Non-pigmented ciliary epithelial cell (primary cell): ENCODE measurements at places on chromosomes 12 and 14.

DNA sequence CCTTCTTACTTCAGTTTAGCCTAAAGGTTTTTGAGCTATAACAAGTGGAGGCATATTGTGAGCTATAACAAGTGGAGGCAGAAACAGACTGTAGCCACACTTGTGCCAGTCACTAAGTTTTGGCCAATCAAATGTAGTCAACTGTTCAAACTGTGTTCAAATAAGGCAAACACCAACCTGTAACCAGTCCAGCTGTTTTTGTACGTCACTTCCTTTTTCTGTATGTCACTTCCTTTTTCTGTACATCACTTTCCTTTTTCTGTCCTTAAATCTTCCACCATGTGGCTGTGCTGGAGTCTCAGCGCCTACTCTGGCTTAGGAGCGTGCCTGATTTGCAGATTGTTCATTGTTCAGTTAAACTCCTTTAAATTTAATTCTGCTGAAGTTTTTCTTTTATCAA lies 79.7 kb downstream of the FUT8 start:
- no peak for DNase-seq

GRCh38 chr12:14959463-14959862 lies 1.9 kb downstream of the ARHGDIB start:
- no peak for DNase-seq

GRCh38 chr12:4478933-4479332 lies 33.3 kb upstream of the FGF6 start:
- no peak for DNase-seq

GRCh38 chr12:278046-278445 lies 15.4 kb upstream of the SLC6A13 start:
- no peak for DNase-seq

GRCh38 chr12:109689426-109689825 lies 24.2 kb upstream of the FAM222A start:
- DNase-seq = no peak

DNA sequence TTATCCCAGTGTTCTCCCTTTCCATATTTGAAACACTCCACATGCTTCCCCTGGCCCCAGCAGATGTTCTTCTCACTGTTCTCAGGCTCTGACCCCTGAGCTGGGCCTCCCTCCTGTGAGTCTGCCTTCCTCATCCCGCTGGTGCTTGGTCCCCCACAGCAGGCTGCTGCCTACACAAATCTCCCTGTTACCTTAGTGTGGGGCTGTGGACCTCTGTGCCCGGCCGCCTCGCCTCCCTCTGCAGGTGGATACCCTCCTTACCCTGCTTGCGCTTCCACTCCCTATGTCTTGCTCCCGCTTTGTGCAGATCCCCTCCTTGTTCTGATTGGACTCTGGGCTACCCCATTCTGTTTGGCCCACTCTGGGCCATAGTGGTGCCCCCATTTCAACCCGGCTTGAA lies 6.9 kb downstream of the DERA start:
- DNase-seq = no peak

DNA sequence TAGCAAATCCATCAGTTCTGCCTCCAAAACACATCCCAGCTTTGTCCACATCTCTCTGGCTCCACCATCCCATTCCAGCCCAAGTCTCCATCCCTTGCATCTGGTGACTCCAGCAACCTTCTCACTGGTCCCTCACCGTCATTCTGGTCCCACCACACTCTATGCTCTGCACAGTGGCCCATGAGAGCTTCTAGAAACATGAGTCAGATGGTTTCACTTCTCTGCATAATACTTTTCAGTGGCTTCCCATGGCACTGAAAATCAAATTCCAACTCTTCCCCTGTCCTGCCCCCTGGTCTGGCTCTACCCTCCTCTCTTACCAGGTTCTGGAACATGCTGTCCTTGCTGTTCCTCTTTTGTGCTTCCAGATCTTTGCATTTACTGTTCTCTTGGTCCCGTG lies 17.2 kb upstream of the C12orf76 start:
- no peak for DNase-seq

DNA sequence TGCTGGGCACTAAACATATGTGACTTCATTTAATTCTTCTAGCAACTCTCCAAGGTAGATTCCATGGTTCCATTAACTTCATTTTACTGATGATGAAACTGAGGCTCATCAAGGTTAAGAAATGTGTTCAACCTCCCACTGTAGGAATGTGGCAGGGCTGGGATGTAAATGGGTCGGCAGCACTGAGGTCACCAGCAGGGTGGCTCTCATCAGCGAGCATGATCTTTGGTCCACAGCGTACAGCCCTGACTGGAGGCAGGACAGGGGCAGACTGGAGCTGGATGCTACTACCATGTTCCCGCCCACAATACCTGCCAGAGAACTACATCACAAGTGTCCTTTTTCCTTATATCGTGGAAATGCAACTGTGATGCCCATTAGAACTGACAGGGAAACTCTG lies 4.6 kb downstream of the APPL2 start:
- no peak for DNase-seq

- no peak for DNase-seq
Observed at GRCh38 chr14:20873370-20874177, 17.6 kb upstream of the RNASE3 start.

DNA sequence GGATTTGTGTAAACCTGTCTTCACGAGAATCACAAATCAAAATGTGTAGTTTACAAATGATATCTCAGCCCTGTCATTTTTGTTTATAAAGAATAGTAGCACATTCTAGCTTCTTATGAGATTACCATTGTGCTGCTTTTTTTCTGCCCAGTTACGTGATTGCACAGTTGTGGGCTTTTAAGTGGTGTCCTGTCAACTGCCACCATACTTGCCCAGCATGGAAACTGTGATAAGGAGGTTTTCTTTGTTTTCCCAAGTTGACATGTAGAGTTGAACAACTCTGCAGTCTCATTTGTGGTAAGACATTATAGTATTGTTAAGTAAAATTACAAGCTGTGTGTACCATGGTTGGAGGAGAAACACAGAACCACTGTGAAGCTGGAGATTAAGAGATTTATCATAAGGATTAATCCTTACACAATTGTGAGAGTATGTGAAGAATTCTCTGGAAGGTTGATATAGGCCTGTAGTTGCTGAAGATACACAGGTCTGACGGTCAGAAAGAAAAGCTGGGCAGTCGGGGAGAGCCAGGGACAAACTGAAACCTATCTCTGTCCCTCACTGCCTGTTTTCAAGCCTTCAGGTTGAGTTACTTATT lies 12.2 kb downstream of the CHURC1 start:
- DNase-seq = no peak

GRCh38 chr12:13950502-13950901 lies 30.9 kb downstream of the GRIN2B start:
- DNase-seq = no peak

GRCh38 chr12:69238589-69239351 lies 599 bp upstream of the CPSF6 start:
- no peak for DNase-seq

DNA sequence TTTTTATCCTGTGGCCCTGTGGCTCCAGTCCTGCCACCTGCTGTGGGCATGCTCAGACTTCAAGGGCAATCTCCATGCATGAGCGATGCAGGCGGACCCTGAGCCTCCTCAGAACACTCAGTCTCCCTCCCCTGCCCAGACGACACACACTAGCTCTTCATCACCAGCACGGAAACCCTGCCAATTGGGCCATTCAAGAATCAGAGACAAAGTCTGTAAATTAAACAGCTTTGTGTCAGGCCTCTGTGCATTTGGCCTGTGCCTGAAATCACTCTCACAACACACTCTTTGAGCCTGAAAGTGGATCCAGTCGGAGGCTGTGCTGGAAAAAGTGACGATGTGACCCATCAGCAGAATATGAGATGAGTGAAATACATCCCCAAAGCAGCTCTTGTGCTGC lies 12.5 kb downstream of the POU6F1 start:
- DNase-seq = no peak

- no peak for DNase-seq
Observed at GRCh38 chr14:76929927-76930326, 98.6 kb downstream of the IRF2BPL start.

- no peak for DNase-seq
Observed at GRCh38 chr12:27965411-27965810, 7.1 kb downstream of the PTHLH start.

DNA sequence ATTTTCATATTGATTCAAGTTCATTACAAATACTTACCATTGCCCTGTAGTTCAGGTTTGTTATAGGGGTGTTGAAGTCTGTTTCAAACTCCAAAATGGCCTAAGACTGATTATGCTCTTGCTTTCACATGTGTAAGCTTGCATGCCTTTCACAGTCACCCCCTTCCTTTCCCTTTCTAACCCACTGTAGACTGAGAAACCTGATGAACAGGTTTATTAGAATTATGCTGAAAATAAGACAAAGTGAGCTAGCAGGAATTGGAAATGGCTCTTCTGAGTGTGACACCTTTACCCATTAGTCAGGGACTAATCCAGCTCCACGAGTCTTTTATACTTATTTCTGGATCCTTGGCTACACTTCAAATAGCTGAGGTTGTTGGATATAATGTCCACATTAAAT lies 38.9 kb downstream of the FBXO33 start:
- DNase-seq = no peak

GRCh38 chr12:18752947-18753346 lies 15.0 kb downstream of the CAPZA3 start:
- DNase-seq = no peak

- DNase-seq = no peak
Observed at GRCh38 chr14:72606879-72607278, 287.0 kb downstream of the DPF3 start.

DNA sequence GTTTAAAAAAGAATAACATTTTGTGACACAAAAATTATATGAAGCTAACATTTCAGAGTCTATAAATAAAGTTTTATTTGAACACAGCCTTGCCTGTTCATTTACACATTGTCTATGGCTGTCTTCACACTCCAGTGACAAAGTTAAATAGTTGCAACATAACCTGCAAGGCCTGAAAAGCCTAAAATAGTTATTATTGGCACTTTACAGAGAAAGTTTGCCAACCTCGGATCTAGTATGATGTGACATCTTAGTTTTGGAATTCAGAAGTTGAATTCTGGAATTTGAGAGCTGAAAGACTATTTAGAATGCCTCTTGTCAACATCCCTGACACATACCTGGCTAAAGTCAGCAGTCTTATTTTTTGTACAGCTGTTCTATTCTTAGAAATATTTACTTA lies 68.3 kb downstream of the DYRK2 start:
- DNase-seq = no peak

- DNase-seq = no peak
Observed at GRCh38 chr12:55724940-55725309, 3.9 kb downstream of the CD63 start.

- DNase-seq = no peak
Observed at GRCh38 chr12:23949348-23950209, at the start of gene SOX5. SOX5 (minus strand) TSS chr12:23949670; CDS start chr12:23949601, 69 bp downstream.

DNA sequence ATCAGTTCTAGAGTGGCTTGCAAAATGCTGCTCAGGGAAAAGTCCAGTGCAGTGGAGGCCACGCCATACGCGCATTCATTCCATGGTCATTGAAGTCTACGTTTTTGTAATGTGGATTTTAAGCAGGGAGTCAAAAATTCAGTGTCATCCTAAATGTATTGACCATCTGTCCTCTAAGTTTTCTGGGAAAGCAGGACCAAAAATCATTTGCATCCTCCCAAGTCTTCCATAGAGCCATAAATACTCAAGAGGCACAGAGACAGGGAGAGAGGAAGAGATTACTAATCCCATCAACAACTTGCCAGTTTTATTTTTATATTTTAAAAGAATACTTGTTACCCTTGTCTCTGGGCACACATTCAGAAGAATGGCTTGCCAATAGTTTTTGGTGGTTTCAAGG lies 36.9 kb downstream of the RHOJ start:
- no peak for DNase-seq

- DNase-seq = no peak
Observed at GRCh38 chr14:48251290-48251689, 575.9 kb upstream of the MDGA2 start.

DNA sequence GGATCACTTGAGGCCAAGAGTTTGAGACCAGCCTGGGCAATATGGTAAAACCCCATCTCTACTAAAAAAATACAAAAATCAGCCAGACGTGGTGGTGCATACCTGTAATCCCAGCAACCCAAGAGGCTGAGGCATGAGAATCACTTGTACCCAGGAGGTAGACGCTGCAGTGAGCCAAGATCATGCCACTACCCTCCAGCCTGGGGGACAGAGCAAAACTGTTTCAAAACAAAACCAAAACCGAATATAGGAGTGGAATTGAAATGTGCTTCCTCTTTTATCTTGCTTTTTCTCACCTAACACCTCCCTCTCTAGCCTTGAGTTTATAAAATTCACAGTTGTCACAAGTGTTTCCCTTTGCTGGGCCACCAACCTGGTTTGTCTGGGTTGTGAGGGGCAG lies 181.9 kb downstream of the PAH start:
- DNase-seq = no peak

- no peak for DNase-seq
Observed at GRCh38 chr12:49092086-49092815, 2.4 kb downstream of the DHH start.

GRCh38 chr14:102776761-102777710 lies at the start of gene TRAF3:
TRAF3 (plus strand) TSS chr14:102777449; CDS start chr14:102870202, 92,753 bp downstream.
- DNase-seq = no peak

DNA sequence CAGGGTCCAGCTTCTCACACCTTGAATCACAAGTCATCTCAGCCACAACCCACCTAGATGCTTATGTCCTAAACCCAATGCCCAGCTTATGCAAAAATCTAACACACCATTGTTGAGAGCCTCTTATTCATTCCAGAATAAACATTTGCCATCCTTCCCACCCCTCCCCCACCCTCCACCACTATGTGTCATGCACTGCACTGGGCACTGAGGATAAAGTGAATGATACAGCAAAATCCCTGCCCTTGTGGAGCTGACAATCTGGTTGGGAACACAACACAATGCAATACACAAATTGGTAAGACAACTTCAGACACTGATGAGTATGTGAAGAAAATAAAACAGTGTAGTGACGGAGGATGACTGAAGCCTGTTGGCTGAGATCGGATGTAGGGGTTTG lies 1.4 kb upstream of the GLTP start:
- no peak for DNase-seq
